ENCODE measurements at places on chromosomes 7 and 10. TPM values are rescaled to one million over a fixed set of nuclear protein-coding genes. Genes with fewer than 3 reads are reported as not detected.

DNA sequence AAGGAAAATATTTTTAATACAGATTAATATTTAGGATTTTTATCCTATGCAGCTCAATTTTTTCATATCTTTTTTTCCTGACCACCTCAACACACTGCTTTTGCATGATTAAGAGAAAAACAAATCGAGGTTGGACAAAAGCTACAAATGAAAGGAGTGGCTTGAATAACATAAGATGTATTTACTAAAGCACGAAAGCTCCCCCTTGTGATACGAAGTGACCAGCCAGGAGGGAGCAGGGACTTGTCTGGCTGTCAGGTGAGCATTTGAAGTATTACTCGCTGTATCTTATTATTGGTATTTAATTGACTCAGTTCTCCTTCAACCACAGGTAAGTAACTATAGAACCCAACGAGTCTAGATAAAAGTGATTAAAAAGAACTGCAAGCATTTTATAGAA is 265.2 kb upstream of the PHF14 start:
- H3K4me3 ChIP-seq = no peak overlapping the region
- H3K27me3 ChIP-seq = no peaks in the 10 kb centered on the region
- DNase-seq = no peak
- no peaks in the 10 kb centered on the region for H3K4me1 ChIP-seq
- no peak overlapping the region for H3K27ac ChIP-seq

Gene MYL10
- 0.52 TPM for total RNA-seq

DNA sequence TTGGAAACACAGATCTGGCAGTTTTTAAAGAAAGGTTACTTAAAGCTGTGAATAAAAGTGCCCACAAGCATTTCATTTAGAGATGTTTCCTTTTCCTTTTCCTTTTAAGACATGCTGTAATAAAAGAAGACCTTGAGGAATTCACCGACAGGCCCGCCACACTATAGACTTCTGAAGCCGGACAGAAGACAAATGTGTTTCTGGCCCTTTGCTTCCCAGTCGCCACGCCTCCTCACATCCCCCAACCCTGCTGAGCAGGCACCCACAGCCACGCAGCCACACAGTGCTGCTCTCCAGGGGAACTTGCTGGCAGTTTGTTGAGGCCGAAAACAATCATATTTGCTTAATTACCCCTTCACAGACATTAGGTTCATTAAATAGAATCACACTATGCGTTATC is 83.4 kb downstream of the SLC25A13 start:
- H3K27ac ChIP-seq = no peak overlapping the region
- peaks cover 36% of the 10 kb centered on the region for H3K4me1 ChIP-seq
- no peak for DNase-seq
- H3K27me3 ChIP-seq = no peaks in the 10 kb centered on the region
- H3K36me3 ChIP-seq = peaks cover 6% of the 10 kb centered on the region

GRCh38 chr10:84152769-84153168 is 13.5 kb downstream of the GHITM start:
- no peaks in the 10 kb centered on the region for H3K4me1 ChIP-seq
- DNase-seq = no peak
- H3K4me3 ChIP-seq = no peak overlapping the region
- H3K36me3 ChIP-seq = peaks cover 44% of the 10 kb centered on the region
- H3K27me3 ChIP-seq = no peaks in the 10 kb centered on the region

GRCh38 chr10:77524281-77524711 is 113.3 kb downstream of the KCNMA1 start:
- H3K4me1 ChIP-seq = peaks cover 70% of the 10 kb centered on the region
- H3K27ac ChIP-seq = peak overlapping the region; percentile 88
- H3K27me3 ChIP-seq = no peaks in the 10 kb centered on the region
- no peak overlapping the region for H3K4me3 ChIP-seq
- DNase-seq = no peak

GRCh38 chr7:110962826-110963225 is 128.1 kb upstream of the LRRN3 start:
- no peak for DNase-seq
- H3K4me3 ChIP-seq = no peak overlapping the region
- no peak overlapping the region for H3K27ac ChIP-seq
- no peaks in the 10 kb centered on the region for H3K36me3 ChIP-seq

DNA sequence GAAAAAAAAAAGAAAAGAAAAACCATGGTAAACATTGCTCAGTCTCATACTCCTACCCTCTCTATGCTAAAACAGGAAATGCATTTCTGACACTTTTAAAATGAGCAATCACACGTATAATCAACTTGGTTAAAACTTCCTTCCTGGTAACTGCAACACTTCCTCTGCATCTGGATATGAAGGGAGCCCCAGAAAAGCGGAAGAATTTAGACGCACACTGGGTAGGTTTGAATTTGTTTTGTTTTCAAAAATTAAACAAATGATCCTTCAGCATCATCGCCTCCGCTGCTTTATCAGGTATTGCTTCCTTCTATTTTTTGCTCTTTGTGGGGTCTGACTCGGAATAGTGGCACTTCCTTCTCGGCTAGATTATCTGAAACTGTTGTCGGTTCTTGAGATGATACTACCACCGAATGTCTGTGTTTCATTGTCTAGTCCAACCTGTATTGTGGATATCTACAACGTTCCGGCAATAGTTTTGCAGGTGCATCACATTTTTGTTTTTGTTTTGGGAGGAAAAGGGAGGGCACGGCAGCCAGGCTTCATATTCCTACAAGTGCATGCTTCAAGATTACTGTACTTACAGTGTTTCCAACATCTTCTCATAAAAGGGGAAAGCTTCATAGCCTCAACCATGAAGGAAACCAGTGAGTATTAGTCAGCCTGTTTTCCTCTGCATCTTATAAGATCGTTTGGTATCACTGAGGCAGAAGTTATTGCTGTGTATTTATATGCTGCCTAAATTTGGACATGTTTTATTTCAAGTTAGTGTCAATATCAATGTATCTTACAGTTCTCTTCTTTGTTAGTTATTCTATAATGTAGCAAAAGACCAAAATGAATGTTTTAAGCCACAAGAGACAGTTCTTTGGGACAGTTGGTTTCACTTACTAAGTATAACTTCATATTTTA is at the start of gene PIK3CG:
PIK3CG (plus strand) TSS at position 153 of the 912 bp plus-strand sequence. CDS start 2,280 bp downstream, outside the sequence.
- no peak within 1 kb of the TSS for H3K4me3 ChIP-seq
- no peaks in the 10 kb centered on the region for H3K36me3 ChIP-seq
- no peak within 1 kb of the TSS for H3K27ac ChIP-seq
- no peaks in the 10 kb centered on the region for H3K4me1 ChIP-seq

GRCh38 chr7:143458263-143458662 is 15.0 kb downstream of the TAS2R60 start:
- DNase-seq = no peak
- no peaks in the 10 kb centered on the region for H3K36me3 ChIP-seq
- no peak overlapping the region for H3K27ac ChIP-seq
- H3K4me1 ChIP-seq = peaks cover 19% of the 10 kb centered on the region

DNA sequence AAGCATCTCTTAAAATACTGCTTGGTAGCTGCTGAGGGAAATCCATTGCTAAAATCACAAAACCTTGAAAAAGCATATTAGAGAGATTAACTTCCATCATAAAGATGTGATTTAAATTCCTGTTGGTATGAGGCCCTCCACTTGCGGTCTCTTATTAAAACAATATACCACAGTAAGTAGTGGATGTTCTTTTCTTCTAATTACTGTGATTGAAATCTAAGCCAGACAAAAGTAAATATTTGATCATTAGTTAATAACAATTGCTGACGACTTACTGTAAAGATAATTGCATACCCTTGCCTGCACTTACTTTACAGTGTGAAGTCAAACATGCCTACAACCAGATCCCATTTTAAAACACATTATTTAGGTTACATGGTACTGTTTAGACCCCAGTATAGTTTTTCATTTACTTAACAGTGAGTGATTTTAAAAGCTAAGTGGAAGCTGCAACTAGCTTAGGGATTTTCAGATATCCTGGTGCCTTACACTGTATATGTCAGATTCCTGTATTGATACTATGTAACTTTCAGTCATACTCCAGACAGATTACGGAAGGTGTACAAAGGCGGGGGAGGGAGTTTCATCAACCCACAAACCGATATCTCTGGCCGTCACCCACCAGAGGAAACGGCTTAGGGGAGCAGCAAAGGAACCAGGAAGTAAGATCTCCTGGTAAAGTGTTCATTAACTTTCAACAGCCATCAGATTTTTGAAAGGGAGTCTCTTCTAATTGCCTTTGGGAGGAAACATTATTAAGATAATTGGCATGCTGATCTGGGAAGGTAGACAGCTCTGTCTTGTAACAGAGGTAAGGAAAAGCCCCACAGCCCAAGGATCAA is 986 bp downstream of the NRP1 start:
- H3K36me3 ChIP-seq = peaks cover 25% of the 10 kb centered on the region
- peak overlapping the region; percentile 80 for H3K4me3 ChIP-seq
- no peak for DNase-seq

Gene LIPM
- total RNA-seq = not detected

Data from osteocyte (in vitro differentiated cells).